Posterior vena cava (tissue), 2 donors: ENCODE measurements at places on chromosomes 12 and 14. TPM values are rescaled to one million over a fixed set of nuclear protein-coding genes. Genes with fewer than 3 reads are reported as not detected.

Gene PLEKHG3
- total RNA-seq: 58.1 TPM

- no peak for DNase-seq
These were observed 22.4 kb upstream of the LRRK2 start for GRCh38 chr12:40202095-40203059.

DNA sequence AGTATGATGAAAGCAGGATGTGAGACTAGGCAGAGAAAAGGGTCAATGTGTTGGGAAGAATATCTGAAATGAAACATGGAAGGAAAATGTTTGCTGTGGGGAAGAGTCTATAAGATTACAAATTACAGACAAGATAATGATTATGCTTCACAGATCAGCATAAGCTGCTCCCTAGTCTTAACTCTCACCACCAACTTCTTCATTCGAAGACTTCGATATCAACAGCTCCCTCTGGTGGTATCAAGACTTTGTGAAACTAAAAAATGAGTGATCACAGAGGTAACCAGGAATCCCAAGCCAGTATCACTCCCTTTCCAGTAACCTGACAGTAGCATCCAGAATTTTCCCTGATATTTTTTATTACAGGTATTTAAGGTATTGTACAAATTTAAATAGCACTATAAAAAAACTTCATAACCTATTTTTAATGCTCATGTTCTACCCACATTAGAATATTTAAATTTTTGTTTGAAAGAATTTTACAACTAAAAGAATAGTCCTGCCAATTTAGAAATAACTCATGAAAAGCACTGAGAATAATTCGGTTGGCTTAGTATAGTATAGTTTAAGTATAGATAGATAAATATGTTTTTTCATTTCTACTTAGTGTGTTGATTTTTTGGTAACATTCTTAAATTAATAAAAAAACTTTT is 84.4 kb downstream of the C2CD5 start:
- no peak for DNase-seq

DNA sequence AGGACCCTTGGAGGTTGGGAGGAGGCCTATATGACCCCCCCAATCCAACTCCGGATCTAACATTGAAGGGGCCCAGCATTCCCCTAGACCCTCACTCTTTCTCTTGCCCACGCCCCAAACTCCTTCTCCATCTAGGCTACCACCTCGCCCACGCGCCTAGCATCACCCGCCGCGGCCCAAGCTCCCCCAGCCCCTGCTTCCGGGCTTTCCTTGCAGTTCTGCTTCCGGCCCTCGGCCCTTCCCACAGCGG is 445 bp downstream of the CERS5 start:
- peak; percentile 87 for DNase-seq

DNA sequence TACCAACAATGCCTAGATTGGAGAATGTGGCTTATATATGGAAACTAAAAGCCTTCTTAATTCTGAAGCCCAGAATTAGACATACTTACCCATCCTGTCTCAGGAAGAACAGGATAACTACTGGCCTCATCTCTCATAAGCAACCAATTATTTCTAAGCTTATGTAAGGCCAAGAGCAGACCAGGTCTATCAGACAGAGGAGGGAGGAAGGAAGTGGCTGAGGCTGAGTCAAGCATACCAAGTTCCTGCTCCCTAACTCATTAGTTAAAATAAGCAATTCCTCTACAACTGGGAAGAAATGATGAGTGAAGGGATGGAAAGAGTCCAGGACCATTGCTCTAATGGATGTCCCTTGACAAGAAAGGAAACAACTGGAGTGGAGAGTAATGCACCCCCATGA is 27.0 kb upstream of the INSM2 start:
- DNase-seq: no peak

DNA sequence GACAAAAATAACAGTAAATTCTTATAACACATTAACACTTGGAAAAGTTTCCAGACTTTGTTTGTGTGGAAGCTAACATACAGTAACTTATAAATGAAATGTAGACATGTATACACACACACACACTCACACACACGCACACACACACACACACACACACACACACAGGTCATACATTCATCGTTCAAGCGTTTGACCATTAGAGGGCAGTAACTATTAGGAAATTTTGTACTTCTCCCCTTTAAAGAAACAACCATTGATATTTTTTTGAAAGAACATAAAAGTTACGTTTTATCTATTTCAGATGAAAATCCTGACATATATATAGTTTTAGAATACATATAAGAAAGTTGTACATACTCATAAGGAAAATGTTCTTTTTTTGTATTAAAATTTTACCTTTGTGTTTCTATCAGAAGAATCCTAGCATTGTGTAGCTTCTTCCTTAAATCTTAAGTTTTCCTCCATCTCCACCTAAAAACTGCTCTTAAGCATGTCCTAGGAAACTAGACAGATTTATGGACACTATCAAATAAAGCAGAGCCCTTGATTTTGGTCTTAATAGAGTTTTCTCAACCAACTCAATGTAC is 29.0 kb downstream of the PTPRQ start:
- DNase-seq: no peak
